ENCODE measurements at places on chromosomes 7 and 10.

GRCh38 chr10:115030483-115031200, 62.5 kb upstream of the ATRNL1 start:
- DNase-seq, result no peak

DNA sequence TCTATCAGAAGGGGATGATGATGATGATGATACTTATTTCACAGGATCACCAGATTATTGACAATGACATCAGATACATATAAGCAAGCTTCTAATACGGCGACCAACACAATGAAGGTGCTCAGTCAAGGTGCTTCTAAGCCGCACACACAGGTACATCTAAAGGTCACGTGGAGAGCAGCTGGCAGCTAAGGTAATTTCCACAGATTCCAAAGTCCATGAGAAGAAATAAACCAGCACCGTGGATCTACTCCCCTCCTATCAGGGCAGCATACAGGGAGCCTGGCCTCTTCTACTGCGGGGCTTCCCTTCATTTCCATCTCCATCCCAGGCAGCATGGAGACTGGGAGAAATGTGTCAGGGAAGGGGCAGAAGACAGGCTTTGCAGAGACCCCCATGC, 37.5 kb downstream of the DENND11 start:
- no peak for DNase-seq

DNA sequence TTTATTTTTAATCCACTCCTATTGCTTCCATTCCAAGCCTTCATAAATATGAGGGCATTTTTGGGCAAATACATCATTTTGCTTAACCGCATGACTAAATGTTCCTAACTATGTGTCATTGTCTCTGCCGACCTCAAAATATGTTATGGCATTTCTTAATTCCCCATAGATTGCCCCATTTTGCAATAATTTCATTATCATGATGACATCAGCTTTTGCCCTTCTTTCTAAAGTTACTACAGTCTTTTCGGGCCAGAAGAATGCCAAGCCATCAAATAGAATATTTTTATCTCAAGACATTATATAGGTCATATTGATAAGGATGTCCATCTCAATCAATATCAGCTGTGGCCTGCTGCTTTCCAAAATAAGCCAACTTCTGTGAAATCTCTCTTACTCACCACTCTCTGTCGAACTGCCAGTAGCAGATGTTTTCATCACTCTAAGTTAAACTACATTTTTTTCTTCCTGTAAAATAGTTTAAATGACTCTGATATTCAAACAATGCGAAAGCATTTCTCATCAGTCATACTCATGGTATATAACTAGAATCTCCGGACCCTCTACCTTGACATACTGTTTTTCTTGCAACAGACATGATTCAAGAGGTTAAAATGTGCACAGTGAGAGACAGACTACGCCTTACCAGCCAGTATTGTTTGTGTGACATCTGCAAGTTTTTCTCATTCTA, 1254.6 kb upstream of the CELF2 start:
- DNase-seq, result peak; percentile 32

- no peak for DNase-seq
Measured at GRCh38 chr10:71865561-71866041, 14.6 kb upstream of the PSAP start.

- no peak for DNase-seq
Measured at GRCh38 chr7:148882841-148883265, 1.2 kb downstream of the EZH2 start.

- DNase-seq, result no peak
Measured at GRCh38 chr7:48101968-48102367, 12.9 kb downstream of the UPP1 start.

- DNase-seq, result no peak
Measured at GRCh38 chr7:43758029-43758821, at the start of gene BLVRA. Gene BLVRA (plus strand): TSS chr7:43758680. CDS start chr7:43771159, 12,479 bp downstream.

DNA sequence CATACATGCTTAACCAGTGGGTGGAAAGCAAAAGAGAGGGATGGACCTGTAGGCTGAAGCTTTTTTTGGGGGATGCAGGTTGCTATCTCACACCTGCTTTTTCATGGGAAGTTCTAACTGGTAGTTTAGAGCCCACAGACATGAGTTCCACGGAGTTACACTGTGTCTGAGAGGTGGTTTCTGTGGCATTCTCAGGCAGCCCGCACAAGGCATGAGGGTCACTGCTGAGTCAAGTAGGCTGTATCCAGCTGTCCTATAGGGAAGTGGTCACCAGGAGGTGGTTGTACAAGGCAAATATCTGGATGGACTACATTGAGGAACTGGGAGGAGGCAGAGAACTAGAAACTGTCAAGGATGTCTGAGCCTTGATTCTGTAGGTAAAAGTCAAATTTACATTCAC, 351.0 kb upstream of the POM121L12 start:
- DNase-seq, result no peak

GRCh38 chr7:157930926-157931466, 594.2 kb downstream of the DNAJB6 start:
- no peak for DNase-seq

- DNase-seq, result no peak
Measured at GRCh38 chr10:60794953-60795352, 16.7 kb downstream of the CDK1 start.

DNA sequence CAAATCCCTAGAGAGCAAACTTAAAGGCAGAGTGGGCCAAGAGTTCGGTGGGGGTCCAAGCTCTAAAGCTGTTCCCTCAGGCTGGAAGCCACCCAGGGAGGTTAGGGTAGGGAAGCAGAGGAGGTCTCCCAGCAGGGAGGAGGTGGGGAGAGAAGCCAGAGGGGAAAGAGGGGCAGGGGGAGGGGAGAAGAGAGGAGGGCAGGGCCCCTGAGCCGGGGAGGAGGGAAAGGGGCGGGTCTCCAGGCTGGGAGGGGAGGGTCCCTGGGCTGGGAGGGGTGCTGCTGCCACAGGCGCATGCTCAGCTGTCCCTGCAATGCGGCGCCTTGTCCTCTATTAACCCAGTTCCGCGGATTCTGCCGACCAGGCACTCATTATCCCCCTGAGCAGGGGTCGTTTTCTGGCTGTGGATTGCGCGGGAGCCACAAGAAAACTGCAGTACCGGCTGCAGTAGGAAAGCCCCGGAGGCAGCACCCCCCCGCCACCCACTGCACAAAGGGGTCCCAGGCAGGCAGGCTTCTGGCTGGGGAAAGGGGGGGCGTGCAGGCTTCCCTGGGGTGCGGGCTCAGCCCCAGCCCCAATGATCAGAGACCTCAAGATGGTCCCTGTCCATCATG, 49.3 kb downstream of the CAMK2B start:
- DNase-seq, result no peak

DNA sequence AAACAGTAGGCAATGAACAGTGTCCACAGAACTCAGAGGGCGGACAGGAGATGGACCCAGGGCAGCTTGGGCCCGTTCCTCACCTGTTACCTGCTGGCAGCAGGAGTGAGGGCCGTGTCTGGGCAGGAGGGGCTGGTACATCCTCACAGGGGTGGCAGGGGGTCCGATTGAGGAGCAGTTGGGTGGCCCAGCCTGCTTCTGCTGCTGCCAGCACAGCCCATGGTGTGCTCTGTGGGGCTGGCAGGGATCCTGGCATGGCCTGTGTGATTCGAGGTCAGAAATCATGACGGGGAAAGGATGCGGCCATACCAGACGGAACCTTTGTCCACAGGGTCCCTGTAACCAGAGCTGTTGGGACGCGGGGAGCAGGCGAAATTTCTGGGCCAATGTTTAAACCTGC, 49.6 kb downstream of the INPP5A start:
- DNase-seq, result no peak

DNA sequence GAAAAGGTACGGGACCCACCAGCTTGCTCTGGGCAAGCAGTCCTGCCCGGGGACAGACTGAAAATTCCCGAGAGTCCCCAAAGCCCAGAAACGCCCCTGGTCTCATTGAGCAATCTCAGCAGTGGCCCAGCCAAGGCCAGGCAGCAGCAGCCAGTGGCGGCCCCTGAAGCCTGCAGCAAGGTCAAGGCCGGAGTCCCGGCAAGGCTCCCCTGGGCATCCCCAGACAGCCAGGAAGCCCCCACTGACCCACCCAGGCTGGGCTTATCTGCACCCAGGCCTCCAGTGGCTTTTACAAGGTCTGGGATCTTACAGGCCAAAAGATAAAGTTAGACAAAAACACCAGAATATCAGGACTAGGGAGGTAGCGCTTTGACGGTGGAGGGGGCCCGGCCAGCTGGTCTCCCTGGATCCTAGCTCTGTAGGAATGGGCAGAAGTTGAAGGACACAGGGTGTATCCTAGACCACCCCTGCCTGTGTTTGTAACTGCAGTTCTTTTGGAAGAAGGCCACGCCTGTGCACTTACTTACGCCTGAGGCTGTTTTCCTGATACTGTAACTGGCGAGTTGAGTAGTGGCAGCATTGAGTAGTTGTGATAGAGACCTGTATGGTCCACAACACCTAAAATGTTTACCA, 130.5 kb upstream of the NPS start:
- no peak for DNase-seq

DNA sequence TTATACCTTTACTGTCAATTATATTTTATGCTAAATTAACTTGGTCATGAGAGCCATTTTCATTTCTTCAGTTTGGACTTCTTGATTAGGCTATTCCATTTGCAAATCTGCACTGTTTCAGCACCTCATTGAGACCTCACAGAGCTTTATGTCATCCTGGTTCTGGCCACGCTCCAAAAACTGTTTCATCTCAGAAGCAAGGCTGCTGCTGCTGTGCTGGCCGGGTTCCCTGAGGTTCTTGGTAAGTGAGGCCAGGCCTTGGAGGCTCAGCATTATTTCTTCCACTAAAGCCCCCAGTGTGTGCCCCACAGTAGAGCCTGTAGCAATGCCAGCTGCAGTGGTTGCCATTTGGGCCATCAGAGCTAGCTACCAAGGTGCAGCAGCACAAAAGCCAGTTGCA, 7.8 kb upstream of the ZNF485 start:
- DNase-seq, result no peak

GRCh38 chr10:107496594-107496993, 332.1 kb upstream of the SORCS1 start:
- no peak for DNase-seq

- DNase-seq, result no peak
Measured at GRCh38 chr10:60757420-60757895, 20.8 kb upstream of the CDK1 start.

GRCh38 chr10:70051848-70052247, 798 bp upstream of the MACROH2A2 start:
- DNase-seq, result no peak

DNA sequence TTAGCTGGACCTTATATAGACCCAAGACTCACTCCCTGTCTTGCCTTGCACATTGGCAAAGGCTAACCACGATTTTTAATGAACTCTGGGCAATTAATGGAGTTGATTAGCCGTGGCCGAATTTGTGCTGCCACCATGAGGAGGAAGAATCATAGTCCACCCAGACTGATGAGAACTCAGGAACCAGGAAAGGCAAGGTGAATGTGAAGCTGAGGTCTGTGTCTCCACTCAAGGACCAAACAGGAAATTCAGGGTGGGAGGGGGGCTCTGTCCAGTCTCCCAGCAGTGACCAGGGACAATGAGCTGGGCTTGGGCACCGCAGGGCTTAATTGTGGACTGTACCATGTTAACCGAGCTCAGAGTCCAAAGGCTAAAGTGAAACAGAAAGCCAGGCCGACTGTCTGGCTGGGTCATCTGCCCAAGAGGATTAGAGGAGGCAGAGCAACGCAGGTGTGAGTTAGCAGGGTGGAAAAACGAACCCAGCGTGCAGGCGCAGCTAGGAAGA, 127.0 kb upstream of the JCAD start:
- DNase-seq, result no peak

Measured in AG09309 (cell line).